ENCODE measurements at places on chromosomes 16 and 17. TPM values are rescaled to one million over a fixed set of nuclear protein-coding genes. Genes with fewer than 3 reads are reported as not detected.

The IL21R gene
- 0.14 TPM for total RNA-seq

The ASGR2 gene
- total RNA-seq, result not detected

The CLEC18A gene
- 0.66 TPM for total RNA-seq

The CCL3 gene
- total RNA-seq, result not detected

The NUTF2 gene
- total RNA-seq, result 180 TPM

The OR4D1 gene
- not detected for total RNA-seq

The TMED6 gene
- total RNA-seq, result not detected

The TMEM100 gene
- total RNA-seq, result 3.4 TPM

The TPSG1 gene
- not detected for total RNA-seq

The BAIAP2 gene
- total RNA-seq, result 32.8 TPM

The EPX gene
- not detected for total RNA-seq

The AANAT gene
- not detected for total RNA-seq

The MLKL gene
- 14.9 TPM for total RNA-seq

The EPOP gene
- total RNA-seq, result 0.88 TPM

The ZFP3 gene
- 1.1 TPM for total RNA-seq

The GAST gene
- total RNA-seq, result not detected

The NOTUM gene
- total RNA-seq, result 0.66 TPM

The PHKB gene
- total RNA-seq, result 56.5 TPM

The FOXL1 gene
- total RNA-seq, result 1.1 TPM

The EVPLL gene
- not detected for total RNA-seq

The ITGB3 gene
- total RNA-seq, result 125 TPM

The UMOD gene
- not detected for total RNA-seq

The CHST4 gene
- not detected for total RNA-seq

The CSF3 gene
- 6.8 TPM for total RNA-seq

The JUP gene
- 241 TPM for total RNA-seq

The SLC38A8 gene
- not detected for total RNA-seq

The P3H4 gene
- 95.6 TPM for total RNA-seq

The ZNF213 gene
- total RNA-seq, result 8.3 TPM

The DHX58 gene
- 21.2 TPM for total RNA-seq

The KRTAP2-3 gene
- total RNA-seq, result 0.72 TPM

The HBA1 gene
- total RNA-seq, result not detected

The MGRN1 gene
- 56.8 TPM for total RNA-seq

The UTS2R gene
- total RNA-seq, result not detected

The DUXB gene
- not detected for total RNA-seq

The CHST5 gene
- under 0.01 TPM for total RNA-seq

The WFIKKN1 gene
- 0.22 TPM for total RNA-seq

The SMG1 gene
- total RNA-seq, result 72.7 TPM

The PRKCB gene
- not detected for total RNA-seq

The KRT40 gene
- total RNA-seq, result 0.14 TPM

The CBX2 gene
- total RNA-seq, result 3.4 TPM

The TM4SF5 gene
- total RNA-seq, result not detected

The WNK4 gene
- total RNA-seq, result 0.44 TPM

The HNF1B gene
- not detected for total RNA-seq

The PRR11 gene
- 14.9 TPM for total RNA-seq

The GPRC5C gene
- total RNA-seq, result 0.72 TPM

The TBC1D26 gene
- total RNA-seq, result not detected

The LITAFD gene
- not detected for total RNA-seq

The RHBDL3 gene
- total RNA-seq, result not detected

The CLDN9 gene
- not detected for total RNA-seq

The SLC7A6OS gene
- 10.5 TPM for total RNA-seq
